ENCODE measurements at places on chromosomes 11 and 22. TPM values are rescaled to one million over a fixed set of nuclear protein-coding genes. Genes with fewer than 3 reads are reported as not detected.

GRCh38 chr22:34096770-34097169 lies 176.5 kb upstream of the LARGE1 start:
- DNase-seq = no peak

Gene SLC22A9
- 0.14 TPM for polyA plus RNA-seq

DNA sequence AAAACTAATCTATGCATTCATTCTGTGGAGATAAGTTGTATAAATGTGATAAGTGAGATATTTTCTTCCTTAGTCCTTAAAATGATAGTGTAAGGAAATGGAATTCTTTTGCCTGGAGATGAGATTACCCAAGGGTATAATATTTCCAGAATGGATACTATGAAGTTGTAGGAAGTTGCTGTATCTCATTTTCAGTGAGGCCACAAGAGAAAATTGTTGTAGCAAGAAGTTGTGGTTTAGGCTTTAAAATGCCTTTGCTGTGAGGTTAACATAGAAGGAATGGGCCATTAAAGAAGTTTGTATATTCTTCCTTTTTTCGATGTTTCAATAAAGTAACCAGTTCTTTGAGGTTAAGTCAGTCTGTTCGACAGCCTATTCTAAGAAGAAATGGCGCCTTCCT lies 50.7 kb upstream of the LIN7C start:
- no peak for DNase-seq

Gene CAPN5
- 23.2 TPM for polyA plus RNA-seq

Gene FGF4
- not detected for polyA plus RNA-seq

Gene IFITM10
- 2.3 TPM for polyA plus RNA-seq

GRCh38 chr11:18485913-18486528 lies 30.4 kb downstream of the LDHAL6A start:
- DNase-seq = no peak

GRCh38 chr22:44261861-44262595 lies 50.7 kb downstream of the SHISAL1 start:
- peak; percentile 69 for DNase-seq

DNA sequence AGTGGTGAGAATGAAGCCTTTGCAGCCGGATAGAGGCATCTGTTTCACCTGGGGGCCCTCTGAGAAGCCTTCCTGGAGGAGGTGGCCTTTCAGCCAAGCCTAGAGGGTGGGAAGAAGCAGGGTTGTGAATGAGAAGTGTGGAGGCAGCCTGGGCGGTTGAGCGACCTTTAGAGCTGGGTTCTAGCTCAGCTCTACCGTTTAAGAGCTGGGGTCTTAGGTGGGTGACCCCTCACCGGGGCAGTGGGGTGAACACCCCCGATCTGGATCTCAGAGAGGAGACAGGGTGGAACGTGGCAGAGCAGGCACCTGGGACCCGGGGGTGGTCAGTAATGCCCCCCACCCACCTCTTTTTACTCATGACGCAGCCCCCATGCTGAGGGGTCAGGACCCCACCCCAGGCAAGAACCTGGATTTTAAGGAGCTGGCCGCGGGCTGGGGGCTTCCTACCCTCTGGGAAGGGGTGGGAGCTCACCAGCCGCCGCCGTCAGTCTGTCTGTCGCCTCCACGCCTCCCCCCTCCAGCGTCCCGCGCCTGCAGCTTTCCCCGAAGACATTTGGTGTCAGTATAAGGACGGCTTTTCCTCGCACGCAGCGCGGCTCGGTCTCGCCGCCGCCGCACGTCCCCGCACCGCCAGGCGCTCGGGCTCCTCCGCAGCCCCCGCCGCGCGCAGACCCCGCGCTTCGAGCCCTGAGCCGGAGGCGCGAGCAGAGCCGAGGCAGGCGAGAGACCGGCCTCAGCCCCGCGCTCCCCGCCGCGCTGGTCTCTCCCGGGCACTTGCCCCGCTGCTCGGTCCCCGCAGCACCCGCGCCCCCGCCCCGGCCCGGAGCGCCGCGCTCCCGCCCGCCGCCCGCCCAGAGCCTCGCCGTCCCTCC lies 13.3 kb upstream of the CACNA1I start:
- peak; percentile 89 for DNase-seq

- DNase-seq = peak; percentile 45
Observed at GRCh38 chr22:28904211-28904896, 21.0 kb downstream of the ZNRF3 start.

DNA sequence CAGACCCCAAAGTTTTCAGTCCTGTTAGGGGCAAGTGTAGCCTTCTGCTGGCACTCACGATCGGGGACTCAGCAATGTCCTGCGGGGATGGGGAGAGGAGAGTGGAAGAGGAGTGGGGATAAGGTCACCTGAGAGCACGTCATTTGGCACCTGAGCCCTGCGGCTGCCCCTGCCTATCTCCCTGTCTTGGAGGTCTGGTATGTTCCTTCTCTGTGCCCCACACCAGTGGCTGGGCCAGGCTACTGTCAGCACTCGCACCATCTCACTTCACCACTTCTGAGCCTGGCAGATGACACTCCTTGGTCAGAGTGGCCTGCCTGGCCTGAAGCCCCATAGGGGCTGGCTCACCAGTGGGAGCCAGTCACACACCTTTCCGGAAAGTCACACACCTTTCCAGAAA lies 20.1 kb upstream of the CHADL start:
- DNase-seq = no peak

Gene CARD10
- 3.7 TPM for polyA plus RNA-seq

Gene DDIAS
- 2.9 TPM for polyA plus RNA-seq

- peak; percentile 33 for DNase-seq
Observed at GRCh38 chr11:74849525-74850391, 99.1 kb downstream of the XRRA1 start.

Gene SLC15A3
- polyA plus RNA-seq = 11.9 TPM

Gene RFPL1
- not detected for polyA plus RNA-seq

GRCh38 chr11:130673698-130674097 lies 225.3 kb downstream of the ADAMTS15 start:
- DNase-seq = no peak

DNA sequence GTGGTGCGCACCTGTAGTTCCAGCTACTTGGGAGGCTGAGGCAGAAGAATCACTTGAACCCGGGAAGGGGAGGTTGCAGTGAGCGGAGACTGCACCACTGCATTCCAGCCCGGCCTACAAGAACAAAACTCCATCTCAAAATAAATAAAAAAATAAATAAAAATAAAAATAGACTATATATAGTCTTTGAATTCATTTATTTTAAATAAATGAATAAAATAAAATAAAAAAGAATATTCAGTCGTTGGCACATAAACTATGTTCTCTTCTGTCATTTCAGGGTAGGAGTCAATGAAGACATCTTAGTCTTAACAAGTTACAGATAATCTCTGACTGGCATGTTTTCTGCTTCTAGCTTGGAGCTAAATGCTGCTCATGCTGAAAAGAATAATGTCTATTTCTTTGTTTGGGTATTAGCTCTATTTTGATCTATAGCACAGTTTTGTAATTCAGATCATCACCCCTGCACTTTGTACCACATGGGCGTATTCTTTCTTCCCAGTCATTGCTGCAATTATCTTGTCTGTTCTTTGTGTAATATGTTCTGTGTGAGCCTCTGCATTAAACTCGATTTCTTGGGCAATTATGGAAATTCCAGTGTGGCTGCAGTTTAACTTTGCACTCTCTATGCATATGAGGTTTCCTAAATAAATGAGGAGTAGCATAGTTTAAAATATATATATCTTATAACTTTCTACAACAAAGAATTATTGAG lies 1.4 kb upstream of the MS4A14 start:
- peak; percentile 28 for DNase-seq

- no peak for DNase-seq
Observed at GRCh38 chr11:115895594-115895993, 391.4 kb upstream of the CADM1 start.

Gene SCN2B
- 9.0 TPM for polyA plus RNA-seq

GRCh38 chr11:60699284-60699691 lies at the start of gene MS4A8:
MS4A8 (plus strand) TSS chr11:60699612; CDS start chr11:60700861, 1,249 bp downstream.
- no peak for DNase-seq

Gene RBFOX2
- 67.0 TPM for polyA plus RNA-seq

- DNase-seq = no peak
Observed at GRCh38 chr11:87463486-87464102, 425.9 kb downstream of the TMEM135 start.

GRCh38 chr11:96341211-96342013 lies 1.6 kb downstream of the MAML2 start:
- DNase-seq = peak; percentile 9

Gene PTPRCAP
- 2.7 TPM for polyA plus RNA-seq

DNA sequence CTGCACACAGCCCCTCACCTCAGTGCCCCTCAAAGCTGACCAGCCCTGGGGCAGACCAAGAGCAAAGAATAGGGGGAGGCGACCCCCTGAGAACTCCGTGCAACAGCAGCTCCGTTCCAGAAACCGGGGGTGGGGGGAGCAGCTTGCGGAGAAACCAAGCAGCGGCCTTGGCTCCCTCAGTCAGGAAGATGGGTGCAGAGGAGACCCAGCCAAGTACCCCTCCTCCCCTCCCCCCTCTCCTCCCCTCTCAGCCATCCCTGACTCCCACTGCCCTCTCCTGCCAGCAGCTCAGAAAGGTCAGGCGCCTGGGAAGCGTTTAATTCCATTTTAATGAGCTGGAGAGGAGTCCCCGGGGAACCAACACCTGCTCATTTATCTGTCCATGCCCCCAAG lies 78.9 kb downstream of the PDE2A start:
- DNase-seq = no peak

Gene MS4A15
- polyA plus RNA-seq = not detected

GRCh38 chr11:90512846-90513245 lies 290.0 kb upstream of the CHORDC1 start:
- DNase-seq = no peak
